ENCODE measurements at places on chromosomes 3 and 15. TPM values are rescaled to one million over a fixed set of nuclear protein-coding genes. Genes with fewer than 3 reads are reported as not detected.

DNA sequence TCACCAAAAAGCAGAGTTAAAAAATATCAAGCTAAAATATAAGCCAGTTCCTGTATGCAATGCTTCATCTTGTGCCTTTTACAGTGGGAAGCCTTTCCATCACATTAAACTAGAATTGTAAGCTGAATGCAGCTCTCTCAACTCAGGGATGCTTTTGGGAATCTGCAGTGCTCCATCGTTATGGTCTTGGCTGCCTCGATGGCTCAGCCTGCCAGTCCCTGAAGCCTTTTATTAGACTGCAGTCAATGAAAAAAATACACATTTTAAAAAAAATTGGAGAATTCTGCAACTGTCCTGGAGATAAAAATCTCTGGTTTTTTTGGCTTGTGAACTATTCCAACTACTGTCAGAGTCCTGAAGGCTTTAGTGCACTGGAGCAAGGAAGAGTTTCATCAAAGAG is 53.0 kb downstream of the FRMD4B start:
- no peak for DNase-seq

DNA sequence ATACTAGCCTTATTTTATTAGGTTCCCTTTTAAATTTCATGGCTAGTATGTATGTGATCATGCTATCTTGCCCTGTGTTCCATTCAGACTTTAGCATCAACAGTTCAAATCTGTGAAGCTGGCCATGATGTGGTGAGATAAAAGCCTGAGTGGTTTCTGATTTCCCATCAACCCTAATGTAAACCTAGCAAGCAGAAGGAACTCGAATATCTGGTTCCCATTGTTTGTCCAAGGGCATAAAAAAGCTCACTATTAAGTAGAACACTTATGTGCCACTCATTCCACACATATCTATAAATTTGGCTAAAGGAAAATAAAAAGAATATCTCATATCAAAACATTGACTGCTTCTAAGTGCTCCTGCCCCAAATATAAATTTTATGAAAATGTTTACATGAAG is 311.7 kb downstream of the CADM2 start:
- no peak for DNase-seq

GRCh38 chr15:47786371-47786770 is 69.1 kb downstream of the SEMA6D start:
- no peak for DNase-seq

GRCh38 chr3:134381076-134381475 is 6.8 kb upstream of the AMOTL2 start:
- no peak for DNase-seq

DNA sequence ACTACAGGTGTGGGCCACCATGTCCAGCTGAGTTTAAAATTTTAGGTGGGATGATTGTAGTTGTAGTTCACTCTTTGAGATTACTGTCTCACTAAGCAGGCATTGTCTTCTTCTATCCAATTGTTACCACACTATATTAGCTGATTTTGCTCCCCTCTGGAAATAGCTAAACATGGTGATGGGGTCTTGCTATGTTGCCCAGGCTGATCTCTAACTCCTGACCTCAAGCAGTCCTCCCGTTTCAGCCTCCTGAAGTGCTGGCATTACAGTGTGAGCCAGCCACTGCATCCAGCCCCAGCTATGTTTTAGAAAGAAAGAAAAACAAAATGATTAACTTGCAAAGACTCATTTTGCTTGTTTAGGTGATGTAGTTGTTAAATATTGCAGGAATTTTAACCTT is 30.6 kb downstream of the YEATS2 start:
- no peak for DNase-seq

DNA sequence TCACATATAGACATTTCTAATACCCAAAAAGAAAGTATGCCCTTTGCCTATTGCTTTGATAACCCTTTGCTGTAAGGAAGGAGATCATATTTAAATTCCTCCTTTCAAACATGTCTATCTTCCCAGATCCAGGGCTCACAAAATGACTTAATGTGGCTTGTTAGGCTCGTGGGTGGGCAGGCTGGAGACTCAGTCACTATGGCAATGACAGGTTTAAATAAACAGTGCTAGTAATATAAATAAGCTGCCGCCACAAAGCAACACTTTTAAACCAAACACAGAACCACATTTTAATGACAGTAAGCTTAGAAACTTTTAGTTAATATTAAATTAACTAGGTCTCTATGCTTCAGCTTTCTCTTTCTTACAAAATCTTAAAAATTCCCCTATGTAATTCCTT is 616.0 kb upstream of the NAALADL2 start:
- peak; percentile 44 for DNase-seq

- DNase-seq, result no peak
Observed at GRCh38 chr15:101454365-101454764, 35.1 kb downstream of the PCSK6 start.

- DNase-seq, result no peak
Observed at GRCh38 chr3:14433106-14433505, 30.7 kb downstream of the SLC6A6 start.

- DNase-seq, result no peak
Observed at GRCh38 chr15:49189631-49190030, 19.6 kb downstream of the GALK2 start.

TMEM266 gene
- not detected for total RNA-seq

RPL14 gene
- 374 TPM for total RNA-seq

DNA sequence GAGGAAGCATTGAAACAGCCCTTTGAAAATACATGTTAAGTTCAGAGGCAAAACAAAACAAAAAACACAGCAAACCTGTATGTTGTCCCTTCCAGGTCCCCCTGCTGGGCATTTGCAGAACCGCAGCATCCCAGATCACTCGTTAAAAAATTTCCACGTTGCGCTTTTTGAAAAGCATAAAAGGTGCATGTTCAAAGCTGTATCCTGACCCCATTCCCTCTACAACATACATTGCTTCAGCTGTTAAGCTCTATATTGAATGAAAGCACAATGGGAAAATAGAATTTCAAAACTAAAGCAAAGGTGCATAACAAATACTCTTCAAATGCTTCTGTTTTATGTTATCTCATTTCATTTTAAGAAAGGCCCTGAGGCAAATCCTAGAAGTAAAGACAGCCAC is 328.3 kb downstream of the THSD4 start:
- peak; percentile 35 for DNase-seq

ZNF662 gene
- 0.30 TPM for total RNA-seq

DNA sequence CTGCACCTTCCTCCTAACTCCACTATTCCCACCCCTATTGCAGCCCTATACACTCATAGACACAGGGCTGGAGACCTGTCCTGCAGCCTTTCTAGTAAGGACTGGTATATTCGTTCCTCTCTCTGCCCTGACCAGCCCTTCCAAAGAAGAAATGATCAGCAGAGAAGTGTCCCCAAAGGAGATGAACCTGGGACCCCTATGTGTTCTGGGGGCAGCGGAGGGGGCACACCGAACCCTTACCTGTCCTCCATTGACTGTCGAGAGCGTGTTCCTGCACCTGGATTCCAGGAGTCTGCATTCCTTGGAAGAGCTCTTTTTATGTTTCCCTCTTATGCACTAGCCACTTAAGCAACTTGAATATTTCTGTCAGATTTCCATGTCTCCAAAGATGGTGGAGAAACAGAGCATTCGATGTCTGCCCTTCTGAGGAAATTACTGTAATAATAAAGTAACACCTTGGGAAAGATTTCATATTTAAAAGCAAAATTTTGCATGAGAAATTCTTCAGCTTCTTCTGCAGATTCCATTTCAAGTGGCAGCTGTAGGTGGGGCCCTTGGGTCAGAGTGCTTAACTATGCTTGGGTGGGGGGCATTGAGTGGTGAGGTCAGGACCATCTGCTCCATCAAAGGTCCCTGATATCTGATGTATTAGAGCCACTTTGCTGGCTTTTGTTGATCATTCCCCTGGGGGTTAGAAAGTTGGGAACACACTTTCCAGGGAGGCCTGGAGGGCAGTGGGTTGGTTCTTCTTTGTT is 6.3 kb downstream of the EPHB1 start:
- DNase-seq, result no peak

DNA sequence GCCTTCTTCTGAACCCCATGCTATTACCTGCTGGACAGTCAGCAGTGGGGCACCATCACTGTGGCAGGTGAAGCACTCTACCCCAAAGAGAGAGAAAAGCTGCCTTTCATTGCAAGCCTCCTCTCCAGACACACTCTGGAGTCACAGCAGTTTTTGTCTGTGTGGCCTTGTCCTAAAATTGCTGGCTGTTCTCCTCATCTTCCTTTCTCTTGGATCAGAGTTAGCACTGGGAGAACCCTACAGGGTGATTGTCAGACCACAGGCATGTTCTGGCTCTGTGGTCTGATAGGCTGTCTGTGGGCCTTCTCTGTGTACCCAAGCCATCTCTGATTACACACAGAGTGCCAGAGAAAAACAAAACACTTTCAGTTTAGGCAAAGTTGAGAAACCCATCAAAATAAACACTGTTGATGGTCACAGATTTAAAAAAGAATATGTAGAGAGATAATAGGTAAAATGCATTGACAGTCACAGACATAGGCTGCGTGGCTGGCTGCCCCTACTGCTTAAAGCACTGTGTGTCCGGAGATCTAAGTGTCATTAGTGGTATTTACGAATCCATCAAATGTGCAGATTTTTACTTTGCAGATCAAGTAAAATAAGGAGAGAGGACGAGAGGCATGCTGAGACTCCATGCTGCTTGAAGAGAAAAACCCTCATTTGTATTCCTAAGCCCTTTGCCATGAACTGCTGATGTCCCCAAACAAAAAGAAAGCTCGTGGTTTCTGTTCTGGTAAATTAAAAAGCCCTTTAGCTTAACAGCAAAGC is 689.9 kb downstream of the TUSC7 start:
- peak; percentile 32 for DNase-seq

DNA sequence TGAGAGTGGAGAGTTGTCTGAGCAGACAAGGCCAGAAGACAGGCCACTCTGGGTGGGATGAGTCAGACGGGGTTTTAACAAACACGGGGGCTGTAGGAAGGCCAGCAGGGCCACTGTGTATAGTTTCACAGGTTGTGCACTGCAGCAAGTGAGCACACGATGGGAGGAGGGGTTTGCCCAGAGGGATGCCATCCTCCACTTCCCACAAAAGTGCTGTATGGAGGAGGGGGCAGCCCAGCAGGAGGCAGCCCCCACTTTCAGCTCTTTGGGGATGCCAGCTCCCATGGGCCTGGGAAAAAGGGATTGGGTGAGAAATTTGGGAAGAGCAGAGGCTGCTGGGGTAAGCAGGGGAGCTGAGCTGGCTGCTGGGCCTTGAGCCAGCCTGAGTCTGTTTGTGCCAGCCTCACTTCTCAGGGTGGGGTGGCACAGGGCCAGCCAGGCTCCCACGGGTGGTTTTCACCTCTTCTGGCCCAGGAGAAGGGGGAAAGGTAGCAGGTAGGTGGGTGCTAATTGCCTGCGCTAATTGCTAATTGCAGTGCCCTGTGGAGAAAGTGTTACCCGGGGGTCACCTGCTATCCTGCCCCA is 6.7 kb downstream of the ZBTB47 start:
- no peak for DNase-seq

CCDC39 gene
- total RNA-seq, result not detected

DNA sequence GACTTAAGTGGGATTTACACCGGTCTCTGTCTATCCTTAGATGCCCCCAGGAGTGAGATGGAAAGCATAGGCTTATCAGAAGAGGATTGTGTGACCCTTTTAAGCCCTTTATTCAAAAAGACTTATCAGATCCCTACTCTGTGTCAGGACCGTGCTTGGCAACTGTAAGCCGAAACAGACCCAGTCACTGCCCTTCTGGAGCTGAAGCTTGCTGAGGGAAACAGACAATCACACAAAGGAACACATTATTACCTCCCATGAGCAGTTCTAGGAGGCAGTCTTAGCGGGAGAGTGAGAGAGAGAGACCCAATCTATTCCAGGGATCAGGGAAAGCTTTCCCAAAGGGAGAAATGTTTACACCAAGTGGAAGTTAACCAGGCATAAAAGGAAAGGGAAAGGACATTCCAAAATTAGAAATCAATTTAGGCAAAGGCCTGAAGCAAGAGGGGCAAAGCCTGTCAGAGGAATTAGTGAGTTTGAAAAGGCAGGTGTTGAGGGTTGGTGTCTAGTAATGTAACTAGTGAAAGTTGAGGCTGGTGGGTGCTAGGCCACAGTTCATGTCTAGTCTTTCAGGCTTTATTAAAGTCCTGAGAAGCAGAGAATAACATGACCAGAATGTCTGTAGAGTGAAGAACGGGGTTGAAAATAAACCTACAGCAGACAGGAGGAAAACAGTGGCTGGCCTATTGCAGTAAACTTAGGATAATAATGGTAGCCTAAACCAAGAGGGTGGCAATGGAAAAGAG is 86.7 kb downstream of the THBS1 start:
- no peak for DNase-seq

- DNase-seq, result no peak
Observed at GRCh38 chr3:39186692-39187151, 5.7 kb downstream of the XIRP1 start.

DZIP3 gene
- 16.8 TPM for total RNA-seq

DNA sequence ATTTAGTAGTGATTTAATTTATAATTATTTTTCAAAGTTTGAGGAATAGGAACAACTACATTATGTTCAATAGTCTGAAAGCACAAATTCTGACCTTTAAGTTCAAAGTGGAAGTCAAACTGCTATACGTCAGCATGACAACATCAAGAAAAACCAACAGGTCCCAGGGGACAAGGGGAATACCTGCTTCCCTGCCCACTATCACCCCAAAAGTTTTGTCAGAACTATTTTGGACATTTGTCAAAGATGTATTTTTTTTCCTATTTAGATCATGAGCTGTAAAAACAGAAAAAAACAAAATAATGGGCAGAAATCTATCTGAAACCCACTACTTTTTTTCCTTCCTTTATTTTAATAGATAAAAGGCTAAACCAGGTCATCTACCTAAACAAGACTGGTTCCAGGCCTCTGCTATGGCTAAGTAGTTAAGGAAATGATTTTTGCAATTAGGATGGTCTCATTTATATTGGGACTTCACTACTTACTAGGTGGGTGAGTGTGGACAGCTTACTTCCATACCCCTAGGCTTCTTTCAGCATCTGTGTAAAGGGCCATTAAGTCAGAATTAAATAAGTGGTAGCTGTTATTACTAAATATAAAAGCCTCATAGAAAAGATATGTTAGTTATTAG is 746.3 kb downstream of the FHIT start:
- DNase-seq, result no peak

- no peak for DNase-seq
Observed at GRCh38 chr3:38711321-38711720, 61.8 kb upstream of the SCN5A start.

GRCh38 chr3:42036483-42036823 is 54.7 kb upstream of the TRAK1 start:
- peak; percentile 84 for DNase-seq

GRCh38 chr3:120649830-120650233 is 32.2 kb downstream of the HGD start:
- DNase-seq, result no peak

GRCh38 chr15:88920186-88920891 is 7.2 kb upstream of the MFGE8 start:
- peak; percentile 62 for DNase-seq

All from Daoy (cell line).